CD14-positive monocyte (primary cell): ENCODE measurements at places on chromosomes 2 and 18. TPM values are rescaled to one million over a fixed set of nuclear protein-coding genes. Genes with fewer than 3 reads are reported as not detected.

DNA sequence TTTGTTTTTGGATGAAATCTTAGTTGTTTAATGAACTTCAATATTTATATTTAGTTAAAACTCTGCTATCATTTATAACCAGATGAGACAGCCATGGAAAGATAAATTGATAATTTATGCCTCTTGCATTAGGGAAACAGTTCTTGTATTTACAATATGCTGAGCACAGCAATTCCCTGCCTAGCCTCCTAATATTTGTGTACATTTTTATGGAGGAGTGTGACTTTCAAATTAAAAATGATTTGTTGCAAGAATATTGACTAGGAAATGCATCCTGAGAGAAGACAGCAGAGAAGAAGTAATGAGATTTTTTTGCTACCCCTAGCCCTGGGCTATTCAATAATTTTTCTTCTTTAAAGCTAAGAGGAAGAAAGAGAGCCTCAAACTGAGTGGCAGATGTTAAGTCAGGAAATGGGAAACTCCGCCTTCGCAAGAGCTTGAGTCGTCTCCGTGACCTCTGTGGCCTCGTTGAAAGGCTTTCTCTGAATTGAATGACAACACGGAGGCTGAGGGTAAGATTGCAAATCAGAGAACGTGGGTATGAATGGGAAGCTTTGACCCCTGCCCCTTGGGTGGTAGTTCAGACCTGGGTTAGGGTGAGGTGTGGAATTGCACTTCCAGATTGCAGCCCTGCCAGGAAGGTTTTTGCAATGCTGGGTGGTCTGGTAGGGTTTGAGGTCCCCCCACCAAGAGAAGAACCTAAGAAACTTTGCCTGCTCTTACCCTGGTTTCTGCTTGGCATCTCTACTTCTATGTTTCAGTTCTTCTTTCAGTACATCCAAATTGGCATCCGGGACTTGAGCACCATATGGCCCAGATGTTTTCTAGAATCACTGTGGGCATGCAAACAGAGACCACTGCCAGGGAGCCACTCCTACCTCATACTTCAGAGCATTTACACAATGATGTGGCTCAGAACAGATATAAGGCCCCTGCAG, 210.3 kb upstream of the RBMS1 start:
- no peak overlapping the region for H3K4me3 ChIP-seq
- H3K27me3 ChIP-seq = no peaks in the 10 kb centered on the region
- peak; percentile 61 for DNase-seq
- peaks cover 27% of the 10 kb centered on the region for H3K4me1 ChIP-seq
- H3K36me3 ChIP-seq = no peaks in the 10 kb centered on the region

TCF23 gene
- polyA plus RNA-seq = not detected in 2 replicates

PROKR1 gene
- 0.01 TPM in 1 of 2 replicates, not detected in the other for polyA plus RNA-seq

GRCh38 chr2:102120261-102120660, 22.3 kb upstream of the IL1R1 start:
- DNase-seq = no peak
- H3K4me1 ChIP-seq = peaks cover 13% of the 10 kb centered on the region
- H3K4me3 ChIP-seq = no peak overlapping the region
- no peak overlapping the region for H3K27ac ChIP-seq

DNA sequence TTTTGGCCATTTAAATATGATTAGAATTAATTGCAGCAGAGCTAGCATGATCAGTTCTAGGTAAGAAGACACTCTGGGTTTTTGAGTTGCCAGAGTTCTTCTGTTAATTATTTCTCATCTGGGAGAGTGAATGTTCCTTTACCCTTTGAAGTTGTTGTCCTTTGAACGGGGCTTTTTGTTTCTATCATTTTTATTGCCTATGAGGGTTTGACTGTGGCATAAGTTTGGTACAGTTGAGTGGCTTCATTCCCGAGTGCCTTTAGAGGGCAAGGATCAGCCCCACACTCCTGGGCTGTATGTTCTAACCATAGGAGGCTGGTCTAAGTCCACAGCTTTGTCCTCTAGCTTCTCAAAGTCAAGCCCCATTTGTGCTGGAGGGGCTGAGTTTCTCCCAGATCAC, 804.3 kb downstream of the KCNJ3 start:
- H3K27me3 ChIP-seq = no peaks in the 10 kb centered on the region
- DNase-seq = no peak
- H3K36me3 ChIP-seq = no peaks in the 10 kb centered on the region
- H3K4me3 ChIP-seq = no peak overlapping the region
- no peak overlapping the region for H3K27ac ChIP-seq

GRCh38 chr18:48638451-48638850, 99.6 kb downstream of the CTIF start:
- H3K27ac ChIP-seq = no peak overlapping the region
- no peaks in the 10 kb centered on the region for H3K4me1 ChIP-seq
- H3K36me3 ChIP-seq = peaks cover 4% of the 10 kb centered on the region
- no peak overlapping the region for H3K4me3 ChIP-seq
- no peak for DNase-seq

- no peaks in the 10 kb centered on the region for H3K36me3 ChIP-seq
- H3K27ac ChIP-seq = no peak overlapping the region
- no peak overlapping the region for H3K4me3 ChIP-seq
- H3K4me1 ChIP-seq = peaks cover 15% of the 10 kb centered on the region
- no peaks in the 10 kb centered on the region for H3K27me3 ChIP-seq
Measured at GRCh38 chr2:230941202-230942180, 16.4 kb upstream of the GPR55 start.

- H3K27ac ChIP-seq = no peak overlapping the region
- no peak for DNase-seq
- H3K27me3 ChIP-seq = peaks cover 32% of the 10 kb centered on the region
- H3K36me3 ChIP-seq = no peaks in the 10 kb centered on the region
Measured at GRCh38 chr18:59699750-59700534, 2.7 kb upstream of the CCBE1 start.

DNA sequence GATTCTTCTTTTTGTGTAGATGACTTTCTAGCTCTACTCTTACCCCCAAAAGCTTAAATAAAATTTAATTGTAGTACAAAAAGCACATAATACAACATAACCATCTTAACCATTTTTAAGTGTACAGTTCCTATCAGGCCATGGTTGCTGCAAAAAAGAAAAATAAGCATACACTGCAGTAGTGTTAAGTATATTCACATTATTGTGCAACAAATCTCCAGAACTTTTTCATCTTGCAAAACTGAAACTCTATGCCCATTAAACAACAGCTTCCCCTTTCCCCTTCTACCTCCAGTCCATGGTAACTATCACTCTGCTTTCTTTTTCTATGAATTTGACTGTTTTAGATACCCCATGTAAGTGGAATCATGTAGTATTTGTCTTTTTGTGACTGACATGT, 18.1 kb downstream of the PPM1B start:
- no peak overlapping the region for H3K4me3 ChIP-seq
- no peaks in the 10 kb centered on the region for H3K27me3 ChIP-seq
- H3K36me3 ChIP-seq = no peaks in the 10 kb centered on the region
- peaks cover 52% of the 10 kb centered on the region for H3K4me1 ChIP-seq
- DNase-seq = peak; percentile 70
- H3K27ac ChIP-seq = peak overlapping the region; percentile 71

KCNS3 gene
- not detected in 2 replicates for polyA plus RNA-seq

GRCh38 chr2:182904844-182905243, 38.4 kb upstream of the FRZB start:
- no peak overlapping the region for H3K27ac ChIP-seq
- H3K36me3 ChIP-seq = no peaks in the 10 kb centered on the region
- no peak for DNase-seq
- H3K27me3 ChIP-seq = no peaks in the 10 kb centered on the region

DNA sequence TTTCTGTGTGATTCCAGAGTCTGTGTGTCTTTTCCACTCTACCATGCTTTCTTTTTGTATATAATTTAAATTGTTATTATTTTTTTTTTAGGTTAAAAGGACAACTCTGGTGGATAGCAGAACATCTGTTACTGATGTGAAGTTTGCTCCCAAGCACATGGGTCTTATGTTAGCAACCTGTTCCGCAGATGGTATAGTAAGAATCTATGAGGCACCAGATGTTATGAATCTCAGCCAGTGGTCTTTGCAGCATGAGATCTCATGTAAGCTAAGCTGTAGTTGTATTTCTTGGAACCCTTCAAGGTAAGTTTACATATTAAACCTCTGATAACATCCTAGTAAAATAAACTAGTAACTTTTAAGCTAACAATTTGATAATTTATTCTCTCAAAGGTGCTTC, 15.3 kb downstream of the SEH1L start:
- no peak for DNase-seq
- no peaks in the 10 kb centered on the region for H3K27me3 ChIP-seq
- no peaks in the 10 kb centered on the region for H3K4me1 ChIP-seq
- H3K36me3 ChIP-seq = peaks cover 38% of the 10 kb centered on the region
- H3K27ac ChIP-seq = no peak overlapping the region

DNA sequence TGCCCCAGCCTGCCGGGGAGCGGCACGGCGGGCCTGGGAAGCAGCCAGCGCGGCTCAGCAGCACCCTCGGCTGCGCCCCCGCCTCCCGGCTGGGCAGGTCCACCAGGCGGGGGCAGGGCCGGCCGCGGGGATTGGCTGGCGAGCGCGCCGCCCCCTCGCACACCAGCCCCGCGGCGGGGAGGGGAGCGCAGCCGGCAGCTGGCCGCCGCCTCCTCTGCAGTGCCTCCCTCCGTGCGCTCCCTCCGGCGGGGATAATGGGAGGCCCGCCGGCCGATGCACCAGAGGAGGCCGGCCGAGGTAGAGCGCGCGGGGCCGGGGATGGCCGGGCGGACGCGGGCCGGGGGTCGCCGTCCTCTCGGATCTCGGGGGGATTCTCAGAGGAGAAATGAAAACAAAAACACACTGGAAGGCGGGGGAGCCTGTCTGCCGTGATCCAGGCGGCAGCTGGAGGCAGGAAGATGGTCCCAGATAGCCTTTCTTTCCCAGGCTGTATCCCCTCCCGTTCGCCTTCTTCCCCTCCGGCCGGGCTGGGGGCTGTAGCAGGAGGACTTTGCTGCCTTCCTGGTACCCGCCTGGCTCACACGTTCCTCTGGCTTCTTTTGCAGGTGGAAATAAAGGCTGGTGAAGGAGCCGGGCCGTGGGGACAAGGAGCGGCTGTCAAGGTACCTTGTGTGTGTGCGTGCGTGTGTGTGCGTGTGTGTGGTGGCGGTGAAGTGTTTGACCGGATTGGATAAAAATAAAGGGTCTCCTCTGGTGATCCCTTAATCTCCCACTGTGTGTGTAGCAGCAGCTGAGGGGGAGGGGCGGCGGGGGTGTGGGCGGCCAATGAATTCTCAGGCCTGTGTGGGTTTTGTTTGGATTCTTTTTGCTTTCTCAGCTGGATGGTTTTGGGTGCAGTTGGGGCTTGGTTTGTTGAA, 18.1 kb downstream of the TET3 start:
- H3K36me3 ChIP-seq = peaks cover 22% of the 10 kb centered on the region
- H3K4me1 ChIP-seq = peaks cover 40% of the 10 kb centered on the region
- no peaks in the 10 kb centered on the region for H3K27me3 ChIP-seq
- H3K4me3 ChIP-seq = peak overlapping the region; percentile 25

HADHA gene
- polyA plus RNA-seq = 187 TPM

GRCh38 chr2:110805894-110806452, 73.6 kb downstream of the ACOXL start:
- no peaks in the 10 kb centered on the region for H3K36me3 ChIP-seq
- no peak for DNase-seq
- H3K27me3 ChIP-seq = peaks cover 29% of the 10 kb centered on the region
- peaks cover 6% of the 10 kb centered on the region for H3K4me1 ChIP-seq

DNA sequence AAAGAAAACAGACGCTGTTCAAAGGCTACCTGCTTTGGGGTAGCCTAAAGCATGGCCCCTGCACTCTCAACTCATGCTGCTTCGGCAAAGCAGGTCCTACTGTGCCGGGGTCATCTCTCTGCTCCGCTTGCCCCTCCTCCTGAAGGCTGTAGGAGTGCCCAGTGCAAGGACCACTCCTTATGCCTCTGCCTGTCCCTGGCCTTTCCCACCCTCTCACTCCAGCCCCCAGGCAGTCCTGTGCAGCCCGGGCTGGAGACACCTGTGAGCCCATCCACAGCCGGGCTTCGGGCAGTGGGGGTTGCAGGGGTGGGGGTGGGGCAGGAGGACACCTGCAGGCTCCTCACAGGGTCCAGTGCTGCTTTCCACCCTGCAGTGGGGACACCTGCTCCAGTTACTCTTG, 69.1 kb downstream of the ACKR3 start:
- H3K27ac ChIP-seq = no peak overlapping the region
- no peak for DNase-seq
- H3K27me3 ChIP-seq = no peaks in the 10 kb centered on the region
- no peak overlapping the region for H3K4me3 ChIP-seq
- no peaks in the 10 kb centered on the region for H3K36me3 ChIP-seq

- no peaks in the 10 kb centered on the region for H3K36me3 ChIP-seq
- no peak overlapping the region for H3K4me3 ChIP-seq
- H3K27me3 ChIP-seq = no peaks in the 10 kb centered on the region
- H3K27ac ChIP-seq = no peak overlapping the region
- no peak for DNase-seq
- no peaks in the 10 kb centered on the region for H3K4me1 ChIP-seq
Measured at GRCh38 chr2:138391946-138392345, 109.6 kb upstream of the SPOPL start.

DNA sequence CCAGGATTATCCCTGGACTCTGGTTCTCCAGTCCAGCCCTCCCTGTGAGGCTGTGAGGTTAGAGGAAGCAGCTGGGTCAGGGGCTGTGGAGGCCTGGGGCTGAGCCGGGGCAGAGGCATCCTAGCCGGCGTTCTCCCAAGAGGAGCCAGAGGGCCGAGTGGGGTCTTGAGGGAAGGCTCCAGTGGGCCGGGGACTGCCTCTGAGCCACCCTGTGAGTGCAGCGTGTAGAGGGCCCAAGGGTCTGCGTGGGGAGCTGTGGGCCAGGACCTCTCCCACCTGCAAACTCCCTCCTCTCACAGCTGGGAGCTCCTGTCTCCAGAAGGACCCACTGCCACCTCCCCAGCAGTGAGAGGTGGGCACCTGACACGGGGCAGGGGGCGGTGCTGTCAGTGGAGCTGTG, 41.0 kb downstream of the GLI2 start:
- H3K4me3 ChIP-seq = no peak overlapping the region
- no peaks in the 10 kb centered on the region for H3K4me1 ChIP-seq
- DNase-seq = no peak
- no peak overlapping the region for H3K27ac ChIP-seq

DNA sequence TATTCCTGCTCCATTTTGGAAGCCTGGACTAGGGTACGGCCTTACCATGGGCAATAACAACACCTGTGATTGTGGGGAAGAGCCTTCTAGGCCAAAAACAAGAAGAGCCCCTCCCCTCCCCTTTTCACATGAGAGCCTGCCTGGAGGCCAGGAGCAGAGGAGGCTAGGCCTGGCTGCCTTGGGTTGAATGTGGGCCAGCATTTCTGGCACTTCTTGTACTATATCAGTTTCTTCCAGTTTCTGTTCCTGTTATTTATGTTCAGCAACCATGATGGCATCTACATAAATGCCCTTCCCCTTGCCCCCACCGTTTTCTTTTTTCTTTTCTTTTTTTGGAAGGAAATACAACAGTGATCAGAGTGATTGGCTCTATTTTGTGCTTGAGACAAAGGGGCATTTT, 58.4 kb downstream of the KCTD18 start:
- no peaks in the 10 kb centered on the region for H3K36me3 ChIP-seq
- no peaks in the 10 kb centered on the region for H3K27me3 ChIP-seq
- no peak overlapping the region for H3K27ac ChIP-seq
- peaks cover 29% of the 10 kb centered on the region for H3K4me1 ChIP-seq
- DNase-seq = no peak
- H3K4me3 ChIP-seq = no peak overlapping the region

GRCh38 chr2:25032094-25032493, 9.8 kb upstream of the EFR3B start:
- no peak overlapping the region for H3K27ac ChIP-seq
- H3K27me3 ChIP-seq = no peaks in the 10 kb centered on the region
- peaks cover 21% of the 10 kb centered on the region for H3K4me1 ChIP-seq
- H3K36me3 ChIP-seq = no peaks in the 10 kb centered on the region

GRCh38 chr2:102171946-102172345, 14.9 kb upstream of the IL1RL2 start:
- no peaks in the 10 kb centered on the region for H3K27me3 ChIP-seq
- DNase-seq = peak; percentile 20
- peak overlapping the region; percentile 38 for H3K4me3 ChIP-seq
- peaks cover 18% of the 10 kb centered on the region for H3K4me1 ChIP-seq

PLGLB2 gene
- polyA plus RNA-seq = not detected

LNPK gene
- polyA plus RNA-seq = 15.3 TPM
